GM06990 (cell line): ENCODE measurements at places on chromosomes 16 and 17.

DNA sequence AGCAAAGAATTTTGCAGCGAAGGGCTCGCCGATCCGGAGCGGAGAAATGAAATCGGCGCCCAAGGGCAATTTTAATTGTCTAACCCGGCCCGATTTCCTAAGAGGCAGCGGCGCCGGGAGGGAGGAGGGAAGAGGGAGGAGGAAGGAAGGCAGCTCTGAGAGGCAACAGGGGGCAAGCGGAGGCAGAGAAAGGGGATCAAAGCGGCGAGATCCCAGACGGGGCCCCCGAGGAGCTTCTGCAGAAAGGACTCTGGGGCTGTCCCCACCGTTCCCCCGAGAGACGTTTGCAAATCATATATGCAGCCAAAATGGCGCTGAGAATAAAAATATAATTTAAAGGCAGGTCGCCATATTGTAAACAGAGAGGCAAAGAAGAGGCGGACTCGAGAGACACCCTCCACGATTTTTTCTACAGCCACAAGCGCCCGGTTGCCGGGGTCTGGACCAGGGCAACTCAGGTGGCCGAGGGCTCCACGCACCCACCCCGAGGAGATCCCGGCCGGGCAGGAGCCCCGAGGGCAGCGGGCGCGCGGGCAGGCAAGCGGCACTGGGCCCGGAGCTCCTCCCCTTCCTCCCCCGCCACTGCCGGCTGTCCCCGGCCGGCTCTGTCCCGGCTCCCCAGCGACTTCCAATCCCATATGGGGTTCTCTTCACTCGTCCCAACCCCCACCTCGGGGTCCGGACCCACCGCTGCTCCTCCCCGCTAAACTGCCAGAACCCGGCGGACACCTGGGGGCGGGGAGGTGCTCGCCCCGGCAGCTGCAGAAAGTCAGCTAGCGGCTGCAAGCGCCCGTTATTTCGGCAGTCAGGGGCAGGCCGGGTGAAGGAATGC is 1.9 kb downstream of the PHF12 start:
- DNase-seq: peak; percentile 71

GRCh38 chr17:29383686-29384085 is 6.5 kb upstream of the TAOK1 start:
- DNase-seq: no peak

DNA sequence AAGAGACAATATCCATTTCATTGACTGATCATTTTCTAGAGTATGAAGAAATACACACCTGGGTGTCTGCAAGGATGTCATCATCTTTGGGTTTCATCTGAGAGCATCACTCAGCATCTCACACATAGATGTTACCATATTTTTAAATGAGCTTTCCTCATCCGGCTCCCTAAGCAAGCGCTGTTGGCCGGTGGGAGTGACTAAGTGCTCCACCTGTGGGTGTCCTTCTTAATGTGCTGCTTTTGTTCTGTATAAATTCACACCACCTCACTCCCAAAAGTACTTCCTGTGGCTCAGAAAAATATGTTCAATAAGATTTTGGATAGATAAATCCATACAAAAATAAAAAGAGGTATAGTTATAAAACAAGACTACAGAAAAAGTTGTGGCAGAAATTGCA is 7.4 kb downstream of the SSTR2 start:
- no peak for DNase-seq

DNA sequence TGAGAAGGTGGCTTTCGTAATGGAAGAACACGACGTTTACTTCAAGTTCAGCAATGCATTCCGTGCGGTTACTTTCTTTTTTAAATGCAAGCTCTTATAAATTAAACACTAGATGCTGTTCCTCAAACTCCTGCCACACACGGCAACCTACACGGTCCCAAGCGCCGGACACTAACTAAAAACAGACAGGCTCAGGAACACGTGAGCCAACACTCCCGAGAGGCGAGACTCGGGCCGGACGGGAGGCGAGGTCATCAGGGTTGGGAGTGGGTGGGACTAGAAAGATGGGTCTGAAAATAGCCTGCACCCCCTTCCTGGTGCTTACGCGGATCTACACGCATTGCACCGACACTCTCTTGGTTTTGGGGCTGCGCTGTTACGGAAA is 6.4 kb downstream of the CLCN7 start:
- peak; percentile 5 for DNase-seq

DNA sequence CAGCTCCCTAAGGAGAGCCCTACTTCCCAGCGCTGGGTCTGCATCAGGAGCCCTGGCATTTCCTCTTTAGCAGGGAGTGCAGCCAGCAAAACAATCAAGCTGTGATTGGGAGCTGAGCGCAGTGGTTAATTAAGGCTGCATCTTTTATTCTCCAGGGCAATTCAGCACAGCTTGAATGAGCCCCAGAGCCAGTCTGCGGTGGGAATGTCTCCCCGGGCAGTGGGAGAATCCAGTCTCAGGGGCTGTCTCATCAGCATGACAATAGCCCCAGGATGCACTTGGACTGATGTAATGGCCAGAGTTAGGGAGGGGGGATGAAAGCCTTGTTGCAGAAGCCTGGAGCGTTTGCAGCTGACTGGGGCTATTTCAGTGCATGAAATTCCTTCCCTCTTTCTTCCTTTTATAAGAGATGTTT is 292.6 kb upstream of the SOX9 start:
- DNase-seq: no peak

GRCh38 chr17:29914819-29915537 is 15.1 kb downstream of the SSH2 start:
- no peak for DNase-seq

GRCh38 chr17:35018814-35019213 is 38.5 kb downstream of the LIG3 start:
- DNase-seq: no peak

DNA sequence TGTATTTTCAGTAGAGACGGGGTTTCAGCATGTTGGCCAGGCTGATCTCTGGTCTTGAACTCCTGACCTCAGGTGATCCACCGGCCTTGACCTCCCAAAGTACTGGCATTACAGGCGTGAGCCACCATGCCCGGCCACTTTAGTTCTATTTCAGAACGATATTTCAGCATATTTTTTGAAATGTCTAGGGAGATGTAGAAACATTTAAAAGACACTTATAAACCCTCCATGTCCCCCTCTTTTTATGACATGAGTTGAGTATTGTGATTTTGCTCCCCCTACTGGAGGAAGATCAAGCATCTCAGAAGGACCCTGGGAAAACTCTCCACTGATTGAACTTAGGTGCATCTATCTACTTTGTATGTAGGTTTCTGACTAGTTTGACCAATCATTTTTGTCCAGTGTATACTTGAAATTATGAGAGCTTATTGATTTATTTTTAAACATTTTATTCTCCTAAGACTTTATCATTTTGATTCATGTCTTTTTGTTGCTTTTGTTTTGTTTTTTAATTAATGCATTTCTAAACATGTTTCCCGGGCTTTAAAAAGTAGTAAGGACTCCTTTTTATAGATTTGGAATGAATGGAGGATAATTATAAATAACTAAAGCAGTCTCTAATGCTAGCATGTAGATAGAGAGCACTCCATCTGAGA is 105.1 kb downstream of the CHD9 start:
- peak; percentile 20 for DNase-seq

GRCh38 chr17:56592487-56593085 is 913 bp upstream of the NOG start:
- DNase-seq: peak; percentile 46

DNA sequence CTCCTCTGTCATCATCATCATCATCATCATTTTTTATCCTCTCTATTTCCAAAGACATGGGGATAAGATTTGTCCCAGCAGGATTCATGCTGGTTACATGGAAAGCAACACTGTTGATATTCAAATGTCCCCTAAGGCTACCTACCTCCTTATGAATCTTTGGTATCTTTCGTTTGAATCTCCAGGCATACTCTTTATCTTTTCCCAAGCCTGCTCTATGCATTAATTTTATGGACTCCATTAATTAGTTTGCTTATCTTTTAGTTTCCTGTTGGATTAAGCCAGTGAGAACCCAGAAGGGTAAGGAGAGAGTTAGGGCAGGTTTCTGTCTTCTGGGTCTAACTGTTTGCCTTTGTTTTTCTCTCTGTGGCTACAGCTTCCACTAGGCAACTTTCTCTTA is 129.6 kb upstream of the GOT2 start:
- no peak for DNase-seq
